ENCODE measurements at places on chromosomes 3 and 15. TPM values are rescaled to one million over a fixed set of nuclear protein-coding genes. Genes with fewer than 3 reads are reported as not detected.

DNA sequence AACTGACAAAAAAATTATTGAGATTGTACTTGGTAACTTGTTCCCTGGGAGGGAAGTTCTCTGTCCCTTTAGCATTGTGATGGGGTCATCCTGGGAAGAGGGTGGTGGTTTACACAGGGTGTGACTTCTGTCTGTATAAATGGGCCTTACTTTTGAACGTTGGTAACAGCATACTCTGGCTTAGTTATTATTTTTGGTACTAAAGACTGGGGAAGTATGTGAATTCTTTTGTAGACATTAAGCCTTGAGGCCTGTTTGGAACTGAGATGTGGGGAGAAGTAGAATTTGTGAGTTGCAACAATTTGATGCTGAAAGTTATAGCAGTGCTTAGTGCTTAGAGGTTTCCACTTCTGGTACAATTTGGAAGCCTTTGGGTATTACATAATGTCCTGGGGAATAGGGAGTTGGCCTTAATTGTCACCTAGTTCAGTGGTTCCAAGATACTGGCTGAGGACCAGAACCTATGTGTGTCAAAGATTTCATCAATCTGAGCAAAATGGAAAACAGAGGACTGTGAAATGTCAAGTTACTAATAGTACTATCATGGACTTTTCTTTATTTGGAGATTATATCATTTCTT lies 15.9 kb downstream of the TLNRD1 start:
- no peak for DNase-seq

- DNase-seq: no peak
Measured at GRCh38 chr3:16315623-16316022, 50.6 kb downstream of the OXNAD1 start.

The CHRNB4 gene
- polyA plus RNA-seq: 3.2 TPM

The RAB6B gene
- 18.9 TPM for polyA plus RNA-seq
